Stimulated activated CD4-positive, alpha-beta T cell treated with anti-CD3 and anti-CD28 coated beads, Interleukin-12 subunit alpha, Interleukin-12 subunit beta, amount 100 ng/mL, for 24 hours (primary cell): ENCODE measurements at places on chromosomes 12 and 14.

- DNase-seq, result peak; percentile 61
Observed at GRCh38 chr12:46209914-46210872, 58.6 kb downstream of the SLC38A1 start.

GRCh38 chr12:85279449-85280164, 413 bp upstream of the ALX1 start:
- no peak for DNase-seq

DNA sequence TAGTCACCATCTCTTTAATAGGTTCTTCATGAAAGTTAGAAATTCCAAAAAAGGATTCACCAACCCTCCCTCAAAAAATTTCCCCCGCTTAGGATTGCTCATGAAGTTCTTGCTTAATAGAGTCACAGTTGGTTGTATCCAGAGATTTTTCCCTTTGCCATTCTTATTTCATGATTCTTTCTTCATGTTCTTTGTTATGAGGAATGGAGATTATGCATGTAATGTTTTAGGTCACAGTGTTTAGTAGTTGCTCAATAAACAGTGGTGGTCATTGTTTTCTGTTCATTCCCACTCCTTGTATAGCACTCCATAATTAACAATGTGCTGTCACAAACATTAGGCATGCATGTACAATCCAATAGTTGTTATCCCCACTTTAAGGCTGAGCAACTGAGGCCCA, 51.2 kb upstream of the RTRAF start:
- DNase-seq, result no peak

- DNase-seq, result no peak
Observed at GRCh38 chr14:44803239-44803905, 158.4 kb downstream of the KLHL28 start.

DNA sequence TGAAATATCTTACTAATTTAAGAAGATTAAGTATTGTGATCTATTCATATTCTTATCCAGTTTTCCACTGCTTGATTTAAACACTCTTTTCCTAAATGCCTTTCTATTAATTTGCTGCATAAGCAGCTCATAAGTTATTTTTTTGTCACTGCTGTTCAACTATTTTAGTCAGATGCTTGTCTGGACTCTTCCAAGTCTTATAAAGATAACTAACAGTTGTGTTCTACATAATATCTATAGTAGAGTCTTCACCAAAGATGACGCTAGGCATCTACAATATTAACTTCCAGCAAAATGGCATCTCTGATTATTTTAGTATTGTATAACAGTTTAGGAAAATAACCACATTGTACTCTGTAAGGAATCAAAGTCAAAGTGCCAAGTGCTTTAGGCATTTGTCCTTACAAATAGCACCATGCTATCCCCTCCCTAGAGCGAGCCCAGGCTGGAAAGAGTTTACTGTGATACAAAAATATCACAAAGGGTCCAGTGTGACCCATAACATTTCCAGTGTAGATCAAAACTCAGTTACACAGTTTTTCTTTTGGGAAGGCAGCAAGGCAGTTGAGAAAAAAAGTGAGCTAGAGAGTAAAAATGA, 98.2 kb downstream of the DENND5B start:
- no peak for DNase-seq

DNA sequence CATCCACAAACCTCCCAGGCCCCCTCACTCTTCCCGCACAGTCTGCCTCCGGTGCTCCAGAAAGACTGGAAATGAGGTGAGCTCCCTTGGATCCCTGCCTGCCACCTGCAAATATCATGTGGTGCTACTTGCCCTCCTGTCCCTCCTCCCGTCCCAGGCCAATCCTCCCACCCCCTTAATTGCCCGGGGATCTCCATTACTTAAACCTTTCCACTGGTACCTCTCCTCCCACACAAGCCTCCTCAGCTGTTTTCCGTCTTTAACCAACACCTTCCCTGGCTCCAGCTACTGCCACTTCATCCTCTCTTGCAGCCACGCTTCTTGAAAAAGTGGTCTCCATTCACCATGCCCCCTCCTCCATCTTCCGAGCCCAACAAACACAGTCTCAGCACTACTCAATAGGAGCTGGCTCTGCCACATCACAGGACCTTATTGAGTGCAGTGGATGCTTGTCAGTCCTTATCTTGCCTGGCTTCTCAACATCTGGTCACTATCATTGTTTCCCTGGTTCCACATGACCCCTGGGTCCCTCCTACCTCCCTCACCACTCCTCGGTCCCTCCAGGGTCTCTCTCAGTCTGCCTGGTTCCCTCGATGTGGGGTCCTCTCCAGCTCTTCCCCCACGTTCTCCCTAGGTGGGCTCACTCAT, 11.5 kb downstream of the FAIM2 start:
- DNase-seq, result no peak

- DNase-seq, result no peak
Observed at GRCh38 chr14:63781686-63782085, 53.8 kb upstream of the SGPP1 start.

- DNase-seq, result no peak
Observed at GRCh38 chr14:42141328-42141727, 534.7 kb downstream of the LRFN5 start.

- no peak for DNase-seq
Observed at GRCh38 chr14:76514213-76514998, 138.5 kb downstream of the ESRRB start.

DNA sequence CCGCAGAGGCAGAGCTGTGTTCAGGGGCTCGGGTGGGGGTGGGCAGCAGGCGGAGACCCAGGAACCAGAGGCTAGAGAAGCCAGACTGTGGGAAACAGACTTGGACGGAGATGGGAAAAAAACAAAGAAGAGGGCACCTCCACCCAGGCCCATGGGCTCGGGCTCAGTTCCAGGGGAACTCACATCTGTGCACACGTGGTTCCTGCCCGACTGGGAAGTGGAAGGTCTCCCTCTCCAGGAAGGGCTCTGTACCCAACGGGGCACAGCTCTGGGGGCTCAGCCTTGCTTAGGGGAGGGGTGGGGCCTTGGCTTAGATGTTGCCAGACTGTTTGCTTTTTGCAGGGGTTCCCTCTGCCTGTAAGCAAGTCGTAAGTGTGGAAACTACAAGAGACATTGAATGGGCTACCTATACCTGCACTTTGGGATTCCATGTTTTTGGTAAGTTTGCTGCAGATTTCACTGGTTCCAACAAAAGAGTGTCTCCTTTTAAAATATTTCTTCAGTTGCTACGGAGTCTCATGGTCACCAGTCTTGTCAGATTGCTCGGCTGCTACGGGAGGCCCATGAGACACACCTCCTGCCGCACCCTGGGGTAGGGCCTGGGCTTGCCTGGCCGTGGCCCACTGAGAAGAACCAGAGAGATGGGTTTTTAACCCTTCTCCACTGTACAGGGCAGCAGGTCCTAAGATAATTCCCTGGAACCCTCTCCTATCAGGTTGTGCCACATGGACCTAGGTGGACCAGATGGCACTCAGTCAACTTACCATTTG, 127.6 kb upstream of the EVL start:
- DNase-seq, result no peak

DNA sequence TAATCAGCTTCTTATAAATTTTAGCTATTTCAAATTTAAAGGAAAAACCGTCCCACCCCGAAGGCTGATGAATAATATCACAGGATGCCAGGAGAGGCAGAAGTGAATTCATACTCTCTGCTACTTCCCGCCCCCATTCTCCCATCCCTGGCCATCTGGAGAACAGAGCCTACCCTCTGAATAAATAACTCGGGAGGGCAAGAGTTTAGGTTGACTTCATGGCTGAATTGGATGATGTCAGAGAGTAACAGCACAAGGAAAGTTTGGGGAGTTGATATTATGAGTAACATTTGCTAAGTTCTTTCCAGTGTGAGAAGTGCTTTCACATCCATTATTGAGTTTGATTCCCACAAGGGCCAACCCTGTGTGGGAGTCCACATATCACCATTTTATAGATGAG, 241.6 kb downstream of the EGLN3 start:
- no peak for DNase-seq
